ENCODE measurements at places on chromosomes 16 and 17. TPM values are rescaled to one million over a fixed set of nuclear protein-coding genes. Genes with fewer than 3 reads are reported as not detected.

DNA sequence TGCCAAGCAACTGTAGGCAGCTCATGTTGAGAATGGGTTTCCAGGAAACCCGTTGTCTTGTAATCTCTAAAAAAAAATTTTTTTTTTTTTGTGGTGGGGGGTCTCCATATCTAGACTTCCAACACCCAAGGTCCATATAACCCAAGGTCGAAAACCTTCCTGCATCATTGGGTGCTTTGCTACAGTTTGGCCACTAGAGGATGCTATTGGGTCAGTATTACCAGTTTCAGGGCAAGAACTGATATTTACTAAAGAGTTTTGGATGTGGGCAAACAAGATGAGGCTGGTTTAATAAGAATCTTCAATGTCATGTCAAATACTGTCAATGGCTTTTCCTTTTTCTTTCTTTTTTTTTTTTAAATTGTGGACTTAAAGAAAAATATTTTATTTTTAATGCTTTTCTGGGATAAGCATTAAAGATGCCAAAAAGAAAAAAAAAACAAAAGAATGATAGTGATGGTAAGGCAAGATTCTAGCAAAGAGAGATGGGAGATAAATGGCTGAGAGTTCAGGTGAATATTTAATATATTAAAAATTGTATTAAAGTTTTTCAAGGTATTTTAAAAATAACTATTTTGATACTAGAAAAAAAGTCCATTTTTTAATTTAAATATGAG lies 62.2 kb downstream of the DHRS7C start:
- peak; percentile 57 for DNase-seq

The TBC1D3C gene
- total RNA-seq, result not detected

DNA sequence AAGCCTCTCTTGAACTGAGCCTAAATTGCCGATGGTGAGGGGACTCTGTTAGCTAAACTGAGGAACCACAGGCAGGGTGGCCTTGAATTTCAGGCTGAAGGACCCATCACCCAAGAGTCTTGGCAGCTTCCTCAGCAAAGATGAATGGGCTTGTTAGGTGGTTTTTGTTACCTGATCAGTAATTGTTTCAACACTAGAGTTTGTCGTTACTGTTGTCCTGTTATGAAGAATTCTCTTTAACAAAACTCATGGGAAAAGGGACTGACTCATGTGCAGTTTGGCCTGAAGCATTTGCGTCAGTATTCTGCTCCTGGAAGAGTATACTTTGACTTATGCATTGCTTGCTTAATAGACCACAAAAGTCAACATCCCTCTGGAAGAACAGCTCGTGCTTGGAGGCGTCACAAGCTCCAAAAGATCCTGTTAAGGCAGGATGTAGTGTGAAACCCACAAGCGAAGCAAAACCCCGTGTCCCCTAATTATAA lies 206.0 kb downstream of the IRX3 start:
- DNase-seq, result peak; percentile 97

The MYH8 gene
- total RNA-seq, result not detected

DNA sequence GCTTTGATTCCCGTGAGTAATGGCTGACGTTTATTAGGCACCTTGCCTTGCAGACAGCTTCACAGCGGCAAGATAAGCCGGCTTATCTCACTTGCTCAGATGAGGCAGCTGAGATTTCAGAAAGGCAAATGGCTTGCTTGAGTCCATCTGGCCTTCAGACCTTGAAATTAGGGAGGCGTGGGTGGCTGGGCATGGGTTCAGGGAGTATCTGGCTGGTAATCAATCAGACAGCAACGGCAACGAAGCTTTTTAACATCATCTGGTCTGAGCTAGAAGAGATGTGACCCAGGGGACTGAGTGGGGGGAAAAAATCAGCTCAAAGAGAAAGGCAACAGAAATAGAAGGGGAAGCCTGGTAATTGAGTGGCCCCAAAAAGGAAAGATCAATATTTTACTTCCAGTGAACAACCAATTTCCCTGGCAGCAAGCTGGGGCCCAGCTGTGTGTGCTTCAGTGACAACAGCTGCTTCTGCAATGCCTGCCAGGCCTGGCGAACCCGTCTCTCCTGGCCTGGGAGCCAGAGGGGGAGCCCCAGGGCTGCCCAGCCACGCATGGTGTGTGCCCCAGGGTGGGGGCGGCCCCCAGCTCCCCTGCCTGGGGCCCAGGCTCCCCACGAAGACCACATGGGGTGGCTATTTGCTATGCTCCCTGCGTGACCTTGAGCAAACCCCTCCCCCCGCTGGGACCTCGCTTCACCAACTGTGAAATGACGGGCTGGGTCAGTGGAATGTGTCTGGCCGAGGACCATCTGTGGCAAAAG lies 34.0 kb downstream of the RAB11FIP4 start:
- DNase-seq, result no peak

The KRTAP4-6 gene
- not detected for total RNA-seq

Data from foreskin keratinocyte (primary cell).